NCI-H2029 (cell line): ENCODE measurements at places on chromosomes 11 and 22.

DNA sequence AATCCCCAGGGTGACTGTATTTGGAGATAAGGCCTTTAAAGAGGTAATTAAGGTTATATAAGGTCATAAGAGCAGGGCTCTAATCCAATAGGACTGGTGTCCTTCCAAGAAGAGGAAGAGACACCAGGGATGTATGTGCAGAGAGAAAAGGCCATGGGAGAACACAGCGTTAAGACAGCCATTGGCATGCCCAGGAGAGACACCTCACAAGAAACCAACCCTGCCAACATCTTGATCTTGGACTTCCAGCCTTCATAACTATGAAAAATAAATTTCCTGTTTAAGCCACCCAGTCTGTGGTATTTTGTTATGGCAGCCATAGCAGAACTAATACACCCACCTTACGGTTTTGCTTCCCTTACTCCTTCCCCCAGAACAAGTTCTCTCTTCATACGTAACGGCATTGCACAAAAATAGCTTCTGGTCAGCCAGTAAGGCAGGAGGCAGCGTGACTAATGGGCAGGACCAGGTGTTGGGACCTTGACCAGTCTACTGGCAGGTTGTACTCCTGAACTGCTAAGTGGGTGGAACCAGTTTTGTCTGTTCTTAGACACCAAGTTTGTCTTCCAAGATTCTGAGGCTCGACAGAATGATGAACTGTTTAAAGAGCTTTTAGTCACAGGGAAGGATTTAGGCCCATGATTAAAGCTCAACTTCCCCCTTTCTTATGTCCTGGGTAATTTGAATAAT is 31.9 kb upstream of the UPB1 start:
- no peak for DNase-seq

GRCh38 chr11:86793307-86793706 is 7.0 kb upstream of the PRSS23 start:
- no peak for DNase-seq

- DNase-seq, result no peak
Observed at GRCh38 chr11:121645596-121645995, 192.8 kb upstream of the SORL1-AS1 start.

GRCh38 chr11:34335801-34336200 is 22.0 kb downstream of the ABTB2 start:
- DNase-seq, result no peak

- no peak for DNase-seq
Observed at GRCh38 chr11:106159836-106160235, 82.4 kb downstream of the AASDHPPT start.

DNA sequence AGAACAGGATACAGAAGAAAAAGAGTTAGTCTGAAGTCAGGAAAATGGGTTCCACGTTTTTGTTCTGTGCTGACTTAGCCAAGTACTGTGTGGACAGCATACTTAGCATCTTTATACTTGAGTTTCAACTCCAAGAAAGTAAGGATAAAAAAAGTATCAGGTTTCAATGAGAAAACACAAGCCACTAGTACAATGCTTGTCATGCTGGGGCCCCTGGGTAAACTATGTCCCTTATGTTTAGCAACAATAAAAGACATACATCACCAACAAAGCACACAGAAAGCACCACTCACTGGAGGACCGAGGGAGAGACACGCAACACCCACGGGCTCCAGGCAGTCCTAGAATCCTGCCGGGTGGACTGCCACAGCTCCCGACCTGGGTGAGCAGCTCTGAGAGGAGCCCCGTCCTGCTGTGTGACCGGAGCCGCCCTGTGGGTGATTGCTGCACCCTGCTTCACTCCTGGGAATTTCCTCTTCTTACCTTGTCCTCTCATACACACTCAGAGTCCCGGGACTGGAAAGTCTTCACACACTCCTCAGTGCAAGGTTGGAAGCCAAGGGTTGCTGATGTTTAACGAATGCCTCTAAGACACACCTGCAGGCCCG is 890.5 kb downstream of the BRD1 start:
- DNase-seq, result no peak

DNA sequence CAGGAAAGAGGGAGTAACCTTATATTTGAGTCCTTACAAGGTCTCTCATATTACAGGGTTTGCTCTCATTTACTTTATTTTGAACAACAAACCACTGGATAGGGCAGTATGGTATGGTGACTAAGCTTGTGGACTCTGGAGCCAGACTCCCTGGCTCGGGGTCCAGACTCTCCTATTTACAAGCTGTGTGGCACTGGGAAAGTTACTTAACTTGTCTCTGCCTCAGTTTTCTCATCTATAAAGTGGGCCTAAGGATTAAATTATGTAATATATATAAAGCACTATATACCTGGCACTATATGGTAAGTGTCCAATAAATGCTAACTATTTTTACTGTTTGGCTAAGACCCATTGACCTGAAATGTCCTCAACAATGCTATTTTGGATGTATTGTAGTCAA is 1.7 kb upstream of the DCHS1 start:
- no peak for DNase-seq

- DNase-seq, result no peak
Observed at GRCh38 chr11:128484172-128484571, 103.2 kb downstream of the ETS1 start.

DNA sequence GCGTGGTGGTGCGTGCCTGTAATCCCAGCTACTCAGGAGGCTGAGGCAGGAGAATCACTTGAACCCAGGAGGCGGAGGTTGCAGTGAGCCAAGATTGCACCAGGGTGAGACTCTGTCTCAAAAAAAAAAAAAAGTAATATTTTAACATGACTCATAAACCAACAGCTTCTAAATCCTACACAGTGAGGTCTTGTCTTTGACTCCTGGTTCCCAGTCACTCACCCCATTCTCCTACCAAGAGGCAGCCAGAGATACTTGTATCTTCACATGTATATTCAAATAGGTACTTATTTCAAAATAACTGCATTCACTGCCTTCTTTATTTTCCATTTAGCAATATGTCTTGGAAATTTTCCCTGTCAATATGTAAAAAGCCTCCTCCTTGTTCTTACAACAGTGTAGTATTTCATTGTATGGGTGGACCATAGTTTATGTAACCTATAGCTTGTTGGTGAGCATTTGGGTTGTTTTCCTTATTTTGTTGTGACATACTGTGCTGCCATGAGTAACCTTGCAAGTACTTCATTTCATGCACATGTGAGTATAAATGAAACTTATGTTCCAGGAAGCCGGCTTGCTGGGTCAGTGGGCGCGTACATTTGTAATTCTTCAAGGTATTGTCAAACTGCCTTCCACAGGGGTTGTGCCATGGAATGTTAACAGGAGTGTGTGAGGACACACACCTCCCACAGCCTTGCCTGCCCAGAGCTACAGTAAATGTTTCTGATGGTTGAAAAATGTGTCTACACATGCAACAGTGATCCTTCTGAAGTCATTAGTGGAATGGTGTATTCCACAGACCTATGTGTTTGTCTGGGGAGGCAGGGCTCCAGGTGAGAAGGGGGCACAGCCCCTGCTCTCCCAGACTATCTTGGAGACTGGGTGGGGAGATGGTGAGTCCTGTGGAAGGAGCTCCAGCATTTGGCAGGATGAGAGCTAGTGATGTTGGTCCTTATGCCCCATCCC is 47.9 kb downstream of the OSBP2 start:
- DNase-seq, result no peak

GRCh38 chr22:36922711-36923110 is 9.3 kb downstream of the CSF2RB start:
- no peak for DNase-seq

- DNase-seq, result peak; percentile 37
Observed at GRCh38 chr22:37731804-37732471, 35.1 kb downstream of the TRIOBP start.
